Mucosa of descending colon (tissue), 3 donors: ENCODE measurements at places on chromosomes 16 and 17. TPM values are rescaled to one million over a fixed set of nuclear protein-coding genes. Genes with fewer than 3 reads are reported as not detected.

- DNase-seq, result no peak
Measured at GRCh38 chr17:74240618-74241205, 27.3 kb downstream of the TTYH2 start.

DNA sequence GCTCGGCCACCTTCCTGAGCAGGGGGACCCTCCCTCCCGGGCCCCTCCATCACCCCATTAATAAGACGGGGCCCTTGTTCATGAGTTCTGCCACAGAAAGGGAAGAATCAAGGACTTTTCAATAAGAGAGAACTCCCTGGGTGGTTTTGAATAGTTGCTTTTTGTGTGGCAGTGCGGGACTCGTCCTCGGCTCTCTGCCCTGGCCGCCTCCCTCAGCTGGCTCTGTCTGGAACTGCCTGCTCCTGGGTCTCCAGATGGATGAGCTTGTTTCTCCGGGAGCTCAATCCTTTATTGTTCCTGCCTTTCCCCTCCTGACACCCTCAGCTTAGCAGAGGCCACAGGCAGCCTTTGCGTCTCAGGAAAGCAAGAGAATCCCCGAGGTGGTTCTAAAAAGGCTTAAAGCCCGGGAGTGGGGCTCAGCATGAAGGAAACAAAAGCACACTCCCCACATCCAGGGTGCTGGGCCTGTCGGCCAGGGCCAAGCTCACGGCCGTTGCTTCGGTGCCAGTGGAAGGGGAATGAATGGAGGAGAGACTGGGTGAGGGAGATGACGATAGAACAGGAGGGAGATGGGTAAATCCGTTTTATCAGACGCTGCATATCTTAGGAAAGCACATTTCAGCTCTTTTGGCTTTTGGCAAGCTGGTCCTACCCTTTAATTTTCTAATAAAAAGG, 60.2 kb downstream of the RAI1 start:
- DNase-seq, result no peak

SLC5A11 gene
- total RNA-seq, result 0.63 TPM

BRIP1 gene
- 7.4 TPM for total RNA-seq

DNA sequence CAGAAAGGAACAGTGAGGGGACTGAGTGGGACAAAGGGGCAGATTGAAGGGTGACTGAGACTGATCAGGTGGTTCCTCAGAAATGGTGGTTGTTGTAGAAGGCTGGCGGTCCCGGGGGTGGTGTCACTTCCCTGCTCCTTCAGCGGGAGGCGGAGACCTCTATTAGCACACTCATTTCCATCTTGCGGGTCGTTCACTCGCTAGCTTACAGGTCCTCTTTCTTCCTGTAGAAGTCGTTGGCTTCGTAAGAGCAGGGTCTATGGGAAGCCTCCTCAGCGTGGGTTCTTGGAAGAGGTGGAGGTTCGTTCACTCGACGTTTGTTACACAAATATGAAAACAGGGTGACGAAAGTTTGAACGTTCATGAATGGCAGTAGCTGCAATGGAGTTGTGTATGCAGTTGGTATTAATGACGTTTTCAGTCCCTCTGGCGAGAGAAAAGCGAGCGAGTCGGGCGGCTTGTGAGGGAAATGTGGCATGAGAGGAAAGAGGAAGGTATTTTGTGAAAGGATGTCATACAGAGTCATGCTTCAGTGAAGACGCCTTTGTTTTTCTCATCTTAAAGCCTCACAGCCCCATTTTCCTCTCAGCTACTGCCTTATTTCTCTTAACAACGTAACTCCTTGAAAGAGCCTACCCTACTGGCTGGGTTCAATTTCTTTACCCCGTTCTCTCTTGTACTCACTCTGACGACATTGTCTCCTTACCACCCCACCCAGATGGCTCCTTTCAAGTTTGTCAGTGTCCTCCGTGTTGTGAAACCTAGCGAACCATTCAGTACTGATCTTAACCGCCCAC, 667 bp downstream of the EFCAB13 start:
- peak; percentile 64 for DNase-seq

GRCh38 chr17:752620-753219, 656 bp upstream of the GEMIN4 start:
- DNase-seq, result peak; percentile 74

- DNase-seq, result no peak
Measured at GRCh38 chr17:41171886-41172285, 3.9 kb upstream of the KRTAP4-3 start.

DNA sequence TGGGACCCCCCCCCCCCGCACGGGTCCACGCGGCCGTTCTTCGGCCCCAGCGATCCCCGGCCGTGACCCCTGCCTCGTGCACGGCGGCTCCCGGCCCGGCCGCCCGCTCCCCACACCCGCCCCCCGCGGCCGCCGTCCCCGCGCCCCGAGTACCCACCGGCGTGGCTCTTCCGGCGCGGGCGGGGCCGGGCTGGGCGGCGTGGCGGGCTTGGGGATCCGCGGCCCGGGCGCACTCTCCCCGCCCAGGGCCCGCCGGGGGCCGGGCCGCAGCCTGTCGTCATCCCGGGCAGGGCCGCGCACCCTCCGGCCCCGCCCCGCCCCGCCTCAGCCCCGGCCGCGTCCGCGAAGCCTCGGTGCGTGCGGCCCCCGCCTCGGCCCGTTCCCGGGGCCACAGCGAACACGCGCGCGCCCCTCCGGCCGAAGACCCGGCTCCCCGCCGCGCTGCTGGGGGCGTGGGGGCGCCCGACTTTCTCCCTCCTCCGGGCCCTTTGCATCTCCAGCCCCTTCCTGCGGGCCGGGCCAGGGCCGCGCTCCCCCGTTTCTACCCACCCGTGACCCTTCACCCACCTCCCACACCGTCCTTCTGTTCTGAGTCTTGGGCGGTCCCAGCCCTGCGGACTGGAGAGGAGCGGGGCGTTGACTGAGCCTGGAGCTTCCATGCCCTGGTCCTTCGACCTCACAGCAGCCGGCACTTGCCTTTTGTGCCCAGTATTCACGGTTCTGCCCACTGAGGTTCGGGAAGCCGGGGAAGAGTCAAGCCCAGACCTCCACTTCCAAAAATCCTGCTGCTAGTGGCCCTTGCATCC, 840 bp downstream of the MYO1C start:
- DNase-seq, result peak; percentile 83

- DNase-seq, result no peak
Measured at GRCh38 chr16:27444470-27444869, 42.5 kb downstream of the IL21R start.

DNA sequence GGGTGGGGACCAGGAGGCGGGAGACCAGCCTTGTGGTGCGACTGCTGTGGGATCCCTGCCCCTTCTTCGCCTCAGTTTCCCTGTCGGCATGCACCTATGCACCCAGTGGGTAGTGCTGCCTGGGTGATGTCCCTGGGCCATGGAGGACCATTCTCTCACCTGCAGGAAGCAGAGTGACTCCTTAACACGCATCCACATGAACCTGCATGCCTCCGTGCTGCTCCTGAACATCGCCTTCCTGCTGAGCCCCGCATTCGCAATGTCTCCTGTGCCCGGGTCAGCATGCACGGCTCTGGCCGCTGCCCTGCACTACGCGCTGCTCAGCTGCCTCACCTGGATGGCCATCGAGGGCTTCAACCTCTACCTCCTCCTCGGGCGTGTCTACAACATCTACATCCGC, 25.2 kb downstream of the ADGRG5 start:
- no peak for DNase-seq

DNA sequence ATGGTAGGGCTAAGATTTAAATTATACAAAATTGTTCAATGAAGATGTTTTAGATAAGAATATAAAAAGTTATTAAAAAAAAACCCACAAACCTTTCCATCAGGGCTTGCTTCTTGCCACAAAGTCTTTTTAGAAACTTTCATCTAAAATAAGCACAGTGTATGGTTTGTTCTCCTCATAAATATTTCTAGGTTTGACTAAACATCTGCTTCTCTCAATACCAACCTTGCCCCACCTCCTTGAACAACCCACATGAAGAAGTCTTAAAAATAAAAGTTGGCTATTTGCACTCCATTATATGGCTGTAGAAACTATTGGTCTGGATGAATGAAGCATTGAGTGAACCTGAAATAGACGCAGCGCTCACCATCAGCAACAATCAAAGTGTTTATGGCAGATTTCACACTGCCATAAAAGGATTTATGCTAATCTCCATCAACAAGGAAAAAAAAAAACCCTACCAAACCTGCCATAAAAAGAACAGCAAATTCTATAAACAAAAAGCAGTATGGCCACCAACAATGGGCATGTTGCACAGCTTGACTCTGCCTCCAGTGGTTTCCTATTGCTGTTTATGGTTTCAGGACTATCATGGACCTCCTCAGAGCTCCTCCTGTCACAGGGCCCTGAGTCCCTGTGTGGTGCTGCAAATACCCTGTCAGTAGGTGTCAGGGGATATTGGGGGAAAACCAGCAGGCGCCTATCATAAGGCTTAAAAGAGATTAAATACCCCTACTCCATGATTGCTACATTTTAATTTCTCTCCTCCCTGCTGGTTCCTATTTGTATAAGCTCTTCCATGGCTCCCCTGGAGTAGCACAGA, 37.6 kb downstream of the SNX11 start:
- no peak for DNase-seq

NPW gene
- total RNA-seq, result 0.32 TPM

MCRIP2 gene
- total RNA-seq, result 76.3 TPM

DNA sequence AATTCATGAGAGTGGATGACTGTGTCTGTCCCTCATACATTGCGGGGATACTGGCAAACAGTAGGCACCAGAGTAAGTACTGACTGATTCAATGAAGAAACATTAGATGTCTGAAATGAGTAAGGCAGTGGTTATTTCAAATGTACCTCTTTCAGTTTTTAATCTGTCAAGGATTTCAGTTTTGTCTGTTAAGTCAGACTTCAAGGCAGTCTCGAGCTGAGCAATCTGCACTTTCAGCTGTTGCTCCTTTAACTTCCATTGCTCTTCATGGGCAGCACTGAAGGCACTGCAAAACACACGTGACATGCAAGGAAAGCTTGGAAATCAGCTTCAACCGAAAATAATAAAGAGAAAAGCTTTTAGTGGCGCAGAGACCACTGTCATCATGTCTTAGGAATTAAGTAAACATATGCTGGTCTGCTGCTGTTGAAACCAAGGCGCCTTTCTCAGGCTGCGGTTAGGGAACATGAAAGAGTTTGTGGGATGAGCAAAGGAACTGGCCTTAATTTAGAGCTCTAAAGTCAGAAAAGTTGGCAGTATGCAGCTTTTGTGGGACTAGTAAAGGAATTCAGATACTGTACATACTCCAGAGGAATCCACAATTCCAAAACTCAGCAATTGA, 38.8 kb downstream of the RPGRIP1L start:
- DNase-seq, result no peak

- no peak for DNase-seq
Measured at GRCh38 chr17:44280392-44280937, 12.5 kb upstream of the SLC4A1 start.

DNA sequence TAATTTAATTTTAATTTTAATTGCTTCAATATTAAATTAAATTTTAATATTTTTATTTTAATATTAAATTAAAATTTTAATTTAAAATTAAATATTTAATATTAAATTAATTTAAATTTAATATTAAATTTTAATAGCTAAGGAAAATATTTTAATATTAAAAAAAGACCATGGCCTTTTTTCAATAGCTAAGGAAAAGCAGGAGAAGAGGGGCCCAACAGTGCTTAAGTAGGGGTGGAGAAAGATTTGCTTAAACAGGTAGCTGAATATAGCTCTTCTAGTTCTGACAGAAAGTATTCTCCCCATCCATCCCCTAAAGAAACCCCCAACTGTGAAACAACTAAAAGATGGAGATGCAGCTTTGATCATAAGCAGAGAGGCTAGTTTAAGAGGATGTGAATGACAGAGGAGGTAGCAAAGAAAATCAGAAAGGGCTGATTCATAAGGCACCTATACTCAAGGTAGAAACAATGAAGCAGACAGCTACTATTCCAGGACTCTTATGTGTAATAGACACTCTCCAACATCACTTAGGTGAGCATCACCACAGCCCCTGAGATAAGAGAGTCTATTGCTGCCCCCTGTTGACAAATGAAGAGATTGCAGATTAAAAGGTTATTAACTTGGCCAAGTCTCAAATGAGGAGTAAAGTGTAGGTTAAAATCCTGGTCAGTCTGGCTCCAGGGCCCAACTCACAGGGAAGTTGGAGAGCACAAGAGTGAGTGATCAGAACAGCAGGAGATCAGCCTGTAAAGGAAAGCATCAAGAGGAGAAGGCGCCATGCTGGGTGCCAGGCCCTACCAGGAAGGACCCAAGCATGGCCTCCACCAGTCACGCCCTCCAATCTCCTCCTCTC, 7.8 kb upstream of the RNASEK start:
- peak; percentile 31 for DNase-seq

OR1D2 gene
- not detected for total RNA-seq

- DNase-seq, result no peak
Measured at GRCh38 chr17:75917141-75917916, 12.6 kb upstream of the MRPL38 start.

GRCh38 chr17:35548978-35549377, 11.5 kb upstream of the SLFN12L start:
- no peak for DNase-seq

KRT17 gene
- total RNA-seq, result 0.76 TPM

C16orf78 gene
- total RNA-seq, result not detected

KRT32 gene
- total RNA-seq, result not detected

GCGR gene
- total RNA-seq, result 0.22 TPM

TSPAN10 gene
- total RNA-seq, result 0.27 TPM

LYRM9 gene
- 4.7 TPM for total RNA-seq

- DNase-seq, result no peak
Measured at GRCh38 chr16:22264786-22265185, 32.4 kb upstream of the POLR3E start.

DNA sequence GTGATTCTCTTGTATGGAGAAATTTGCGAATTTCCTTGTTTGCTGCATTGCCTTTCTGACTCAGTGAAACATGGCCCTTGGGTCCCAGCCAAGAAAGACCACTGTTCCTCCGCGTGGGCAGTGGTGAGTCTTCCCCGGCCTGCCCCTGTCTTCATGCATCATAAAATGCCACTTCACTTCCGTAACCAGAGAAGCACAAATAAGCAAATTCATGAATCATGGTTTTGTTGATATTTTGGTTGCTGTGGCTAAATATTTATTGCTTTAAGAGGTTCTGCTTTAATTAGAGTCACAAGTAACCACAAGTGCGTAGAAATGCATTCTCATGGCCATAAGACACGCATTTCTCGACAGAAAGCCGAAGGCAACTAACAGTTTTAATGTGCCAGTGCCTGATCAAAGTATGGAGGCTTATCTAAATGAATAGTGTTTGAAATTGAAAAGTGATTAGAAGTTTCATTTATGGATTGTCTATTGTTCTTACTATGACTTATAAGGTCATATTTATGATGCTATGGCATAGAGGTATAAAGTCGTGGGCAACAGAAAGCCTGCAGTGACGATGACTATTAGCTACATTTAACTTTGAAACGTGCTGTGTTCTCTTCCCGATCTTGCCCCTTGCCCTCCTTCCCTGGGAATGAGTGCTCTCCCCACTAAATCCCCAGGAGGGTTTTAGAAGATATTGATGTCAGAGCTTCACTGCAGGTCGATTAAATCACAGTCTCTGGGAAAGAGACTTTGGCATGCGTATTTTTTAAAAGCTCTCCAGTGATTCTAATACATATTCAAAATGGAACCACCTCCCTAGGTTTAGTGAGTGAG, 76.0 kb downstream of the WIPI1 start:
- no peak for DNase-seq
